ENCODE measurements at places on chromosomes 6 and 20.

- DNase-seq, result no peak
Measured at GRCh38 chr6:12298995-12299394, 8.8 kb downstream of the EDN1 start.

DNA sequence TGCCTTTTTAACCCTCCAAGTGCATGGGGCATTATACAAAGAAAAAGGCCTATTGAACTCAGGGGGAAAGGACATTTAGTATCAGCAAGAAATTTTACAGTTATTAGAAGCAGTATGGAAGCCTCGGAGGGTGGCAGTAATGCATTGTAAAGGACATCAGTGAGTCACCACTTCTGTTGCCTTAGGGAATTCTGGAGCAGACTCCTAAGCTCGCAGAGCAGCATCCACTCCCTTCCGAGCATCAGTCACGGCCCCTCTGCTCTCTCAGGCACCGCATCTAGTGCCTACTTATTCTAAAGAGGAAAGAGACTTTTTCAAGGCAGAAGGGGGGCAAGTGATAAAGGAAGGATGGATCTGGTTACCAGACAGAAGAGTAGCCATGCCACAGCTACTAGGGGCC, 296.5 kb downstream of the RNGTT start:
- no peak for DNase-seq

DNA sequence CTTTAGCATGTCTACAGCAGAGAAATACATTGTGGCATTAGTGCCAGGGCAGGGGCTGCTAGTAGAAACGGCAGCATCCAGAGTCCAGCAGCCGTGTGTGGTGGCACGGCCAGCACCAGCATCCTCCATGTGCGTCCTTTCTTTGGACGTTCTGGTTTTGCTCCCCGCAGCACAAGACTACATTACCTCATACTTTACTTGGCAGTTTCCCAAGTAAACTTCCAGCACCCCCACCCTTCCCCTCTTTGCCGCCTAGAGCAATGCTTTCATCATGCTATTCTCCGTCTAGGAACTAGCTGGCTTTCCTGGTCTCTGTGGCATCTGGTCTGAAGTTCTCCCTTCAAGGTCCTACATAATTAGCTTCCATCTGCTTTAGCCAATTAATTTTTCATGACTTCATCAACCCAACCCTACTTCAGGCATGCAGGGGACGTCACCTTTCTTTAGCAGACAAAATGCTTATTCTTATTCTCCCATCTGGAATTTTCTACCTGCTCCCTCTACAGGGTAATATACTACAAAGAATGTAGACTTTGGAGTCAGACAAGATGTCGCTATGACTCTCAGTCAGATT, 67.6 kb downstream of the BLOC1S5 start:
- DNase-seq, result no peak

GRCh38 chr6:26332408-26332807, 32.6 kb upstream of the BTN3A2 start:
- no peak for DNase-seq

- no peak for DNase-seq
Measured at GRCh38 chr6:25886066-25886465, 12.0 kb upstream of the SLC17A3 start.

DNA sequence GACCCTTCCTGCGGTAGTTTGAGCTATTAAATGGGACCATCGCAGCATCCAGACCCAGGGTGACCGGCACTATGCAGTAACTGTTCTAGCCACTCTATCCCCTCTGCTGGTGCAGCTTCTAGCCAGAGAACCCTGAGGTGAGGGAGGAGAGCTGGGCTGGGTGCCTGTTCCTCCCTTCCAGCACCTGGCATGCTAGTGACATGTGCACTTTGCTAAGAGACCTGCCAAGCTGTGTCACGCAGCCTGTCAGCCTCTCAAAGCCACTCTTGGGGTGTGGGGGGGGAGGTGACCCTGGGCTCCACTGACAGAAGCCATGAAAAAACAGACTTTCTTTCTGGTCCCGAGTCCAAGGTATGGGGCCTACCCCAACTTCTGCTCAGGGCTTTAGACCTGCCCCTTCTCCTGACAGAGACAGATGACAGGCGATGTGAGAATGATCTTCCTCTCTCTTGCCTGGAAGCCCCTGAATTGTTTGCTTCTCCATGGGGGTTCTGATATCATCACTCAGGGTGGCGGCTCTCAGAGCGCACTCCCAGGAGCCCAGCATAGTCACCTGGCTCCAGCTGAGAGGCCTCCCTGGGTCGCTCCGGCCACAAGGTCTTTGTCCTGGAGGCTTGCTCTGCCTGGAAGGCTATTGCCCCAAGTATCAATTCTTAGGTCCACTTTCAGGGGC, 47.2 kb upstream of the MLN start:
- no peak for DNase-seq

- DNase-seq, result no peak
Measured at GRCh38 chr20:24236201-24236600, 233.2 kb upstream of the SYNDIG1 start.

GRCh38 chr6:17212546-17213371, 68.4 kb upstream of the RBM24 start:
- no peak for DNase-seq

GRCh38 chr20:4059606-4060005, 44.2 kb upstream of the RNF24 start:
- no peak for DNase-seq

DNA sequence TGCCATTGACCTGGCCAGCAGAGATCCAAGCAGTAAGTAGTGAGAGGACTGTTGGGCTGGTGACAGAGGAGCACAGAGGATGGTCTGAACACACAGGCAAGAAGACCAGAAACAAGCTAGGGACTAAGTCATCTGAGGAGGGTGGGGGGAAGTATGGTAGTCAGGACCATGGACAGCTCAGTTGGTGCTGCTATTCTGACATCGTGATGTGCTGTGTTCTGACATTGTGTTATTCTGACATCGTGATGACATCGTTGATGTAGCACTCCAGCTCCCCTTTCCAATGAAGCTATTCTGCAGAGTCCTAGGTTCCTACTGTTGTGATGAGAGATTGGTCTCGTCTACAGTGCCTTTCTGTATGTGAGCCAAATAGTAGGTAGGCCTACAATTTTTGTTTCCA, 28.7 kb downstream of the CFAP206 start:
- no peak for DNase-seq

- no peak for DNase-seq
Measured at GRCh38 chr6:66184091-66184490, 477.1 kb upstream of the EYS start.

GRCh38 chr20:36472637-36473090, 68.7 kb upstream of the MYL9 start:
- DNase-seq, result no peak

DNA sequence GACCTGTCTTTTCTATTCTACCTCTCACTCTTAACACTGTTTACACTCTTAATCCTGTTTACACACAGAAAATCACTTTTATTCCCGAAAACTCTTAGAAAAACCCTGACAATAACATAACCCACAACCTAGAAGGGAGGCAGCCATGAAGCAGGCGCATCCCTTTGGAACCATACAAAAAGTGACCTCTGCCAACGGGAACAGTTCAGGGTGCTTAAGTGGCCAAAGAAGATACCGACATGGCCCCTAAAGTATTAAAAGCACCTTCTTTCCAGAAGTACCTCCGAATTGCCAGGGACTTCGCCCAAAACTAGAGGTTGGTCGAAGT, 490 bp downstream of the MMUT start:
- DNase-seq, result no peak

Measured in D721Med (cell line).